Left renal pelvis (tissue), 4 donors: ENCODE measurements at places on chromosomes 3 and 15.

GRCh38 chr3:136994772-136995516, 37.2 kb downstream of the IL20RB start:
- no peak for DNase-seq

DNA sequence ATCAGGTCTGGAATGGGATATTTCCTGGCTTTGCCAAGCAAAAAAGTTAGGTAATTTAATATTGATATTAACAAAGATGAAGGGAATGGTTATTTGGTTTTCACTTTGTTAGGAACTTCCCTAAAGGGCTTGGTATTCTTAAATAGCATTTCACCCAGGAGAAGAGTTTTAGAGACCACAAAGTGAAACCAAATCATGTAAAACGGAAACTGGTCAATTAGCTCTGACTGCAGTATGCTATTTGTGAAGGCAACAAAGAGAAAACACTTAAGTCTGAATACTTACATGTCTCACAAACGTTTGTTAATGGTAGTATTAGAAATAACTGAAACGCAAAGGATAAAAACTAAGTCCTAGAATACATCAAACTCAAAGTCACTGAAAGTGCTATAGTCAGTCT, 32.4 kb upstream of the SETMAR start:
- no peak for DNase-seq

DNA sequence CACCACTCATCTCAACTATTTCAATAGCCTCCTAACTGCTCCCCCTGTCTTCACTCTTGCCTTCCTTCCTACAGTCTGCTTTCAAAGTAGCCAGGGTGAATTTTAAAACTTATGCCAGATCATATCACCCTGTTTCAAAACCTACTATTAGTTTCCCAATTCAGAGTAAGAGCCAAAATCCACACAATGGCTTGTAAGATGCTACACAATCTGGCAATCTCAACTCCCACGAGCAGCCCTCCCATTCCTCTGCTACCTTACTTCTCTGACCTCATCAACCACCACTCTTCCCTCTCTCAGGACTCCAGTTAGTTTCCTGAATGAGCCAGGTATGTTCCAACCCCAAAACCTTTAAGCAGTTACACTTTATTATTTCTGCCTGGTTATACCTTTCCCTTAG, 62.5 kb downstream of the VPS13C start:
- no peak for DNase-seq

- DNase-seq: no peak
These were observed 53.5 kb downstream of the SUCNR1 start for GRCh38 chr3:151926956-151927355.

- DNase-seq: no peak
These were observed 459.0 kb upstream of the DPH6 start for GRCh38 chr15:36004891-36005490.

GRCh38 chr15:63530235-63530634, 25.8 kb downstream of the USP3 start:
- no peak for DNase-seq

DNA sequence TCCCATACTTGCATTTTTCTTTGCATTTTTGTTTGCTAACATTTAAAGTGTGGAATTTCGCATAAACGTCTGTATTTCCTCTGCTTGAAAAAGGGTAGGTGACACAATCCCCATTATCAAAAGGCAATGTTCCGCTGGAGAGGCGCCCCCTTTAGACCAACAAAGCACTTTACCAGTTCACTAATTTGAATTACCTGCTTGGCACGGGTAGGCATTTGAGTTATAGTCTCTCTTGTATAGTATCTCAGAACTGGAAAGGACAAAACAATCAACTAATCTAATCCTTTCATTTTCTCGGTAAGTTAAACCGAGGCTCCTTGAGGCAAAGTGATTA, 775 bp upstream of the CCDC39 start:
- DNase-seq: peak; percentile 24

- no peak for DNase-seq
These were observed 28.6 kb downstream of the NEK10 start for GRCh38 chr3:27340534-27340933.

GRCh38 chr3:41163421-41163820, 35.9 kb upstream of the CTNNB1 start:
- DNase-seq: no peak

DNA sequence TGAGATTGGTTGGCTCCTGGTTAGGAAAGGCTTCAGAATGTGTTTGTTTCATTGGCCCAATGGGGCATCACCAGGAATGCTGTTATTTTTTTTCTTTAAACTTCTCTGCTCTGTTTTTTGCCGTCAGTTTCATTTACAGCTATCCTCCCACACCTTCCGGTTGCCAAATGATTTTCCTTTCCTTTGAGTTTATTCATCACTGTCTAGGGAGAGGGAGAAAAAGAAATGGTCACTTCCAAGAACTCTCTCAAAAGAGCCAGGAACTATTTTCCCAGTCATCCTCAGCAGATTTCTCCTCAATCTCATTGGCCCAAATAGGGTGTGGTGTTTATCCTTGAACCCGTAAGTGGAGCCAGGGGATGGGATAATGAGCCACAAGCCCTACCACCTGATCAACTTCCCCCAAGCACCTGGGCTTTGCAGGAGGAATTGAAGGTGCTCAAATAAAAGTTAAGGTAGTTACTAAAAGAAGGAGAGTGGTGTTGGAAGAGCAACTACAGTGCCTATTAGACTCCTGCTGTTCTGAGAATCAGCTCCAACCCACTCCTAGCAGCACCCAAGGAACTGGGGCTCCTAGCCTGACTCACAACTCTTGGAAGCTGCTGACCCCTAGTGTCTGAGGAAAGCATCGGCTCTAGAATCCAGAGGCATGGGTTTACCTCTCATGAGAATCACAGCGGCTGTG, 183.8 kb upstream of the IL12A start:
- peak; percentile 65 for DNase-seq

DNA sequence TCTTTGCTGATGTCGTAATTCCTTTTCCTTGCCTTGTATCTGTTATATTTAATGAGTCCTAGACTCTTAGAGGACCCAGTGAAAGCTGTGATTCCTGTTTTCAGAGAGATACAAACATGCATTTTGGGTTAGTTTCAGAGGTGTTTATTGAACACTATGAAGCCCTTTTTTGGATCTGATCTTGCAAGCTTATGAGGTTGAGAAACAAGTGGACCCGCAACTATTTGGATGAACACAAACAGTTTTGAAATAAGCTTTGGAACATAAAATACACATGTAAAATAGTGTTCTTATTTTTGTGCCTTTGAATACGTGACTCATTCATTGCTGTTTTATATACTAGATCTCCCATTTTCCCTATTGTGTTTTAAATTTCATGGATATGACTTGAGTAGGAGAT, 33.5 kb downstream of the SNRK start:
- no peak for DNase-seq
